Pancreas (tissue), 10 donors: ENCODE measurements at places on chromosomes 7 and 10. TPM values are rescaled to one million over a fixed set of nuclear protein-coding genes. Genes with fewer than 3 reads are reported as not detected.
A peak's percentile ranks its signal among the peaks of the same experiment; 100 is the strongest.

GRCh38 chr7:97732565-97733275, 834 bp downstream of the TAC1 start:
- H3K4me1 ChIP-seq, result no peaks in the 10 kb centered on the region
- H3K27ac ChIP-seq, result no peak overlapping the region
- DNase-seq, result no peak
- no peak overlapping the region for H3K4me3 ChIP-seq
- peaks cover 5% of the 10 kb centered on the region for H3K27me3 ChIP-seq

GRCh38 chr7:144908324-144908723, 72.5 kb upstream of the TPK1 start:
- H3K27ac ChIP-seq, result no peak overlapping the region
- no peak for DNase-seq
- no peaks in the 10 kb centered on the region for H3K4me1 ChIP-seq

Gene ASB13
- 12.8 TPM for total RNA-seq

- no peak for DNase-seq
- no peak overlapping the region for H3K4me3 ChIP-seq
- no peaks in the 10 kb centered on the region for H3K36me3 ChIP-seq
- H3K27me3 ChIP-seq, result peaks cover 4% of the 10 kb centered on the region
Measured at GRCh38 chr10:132886211-132887099, 55.9 kb downstream of the CFAP46 start.

DNA sequence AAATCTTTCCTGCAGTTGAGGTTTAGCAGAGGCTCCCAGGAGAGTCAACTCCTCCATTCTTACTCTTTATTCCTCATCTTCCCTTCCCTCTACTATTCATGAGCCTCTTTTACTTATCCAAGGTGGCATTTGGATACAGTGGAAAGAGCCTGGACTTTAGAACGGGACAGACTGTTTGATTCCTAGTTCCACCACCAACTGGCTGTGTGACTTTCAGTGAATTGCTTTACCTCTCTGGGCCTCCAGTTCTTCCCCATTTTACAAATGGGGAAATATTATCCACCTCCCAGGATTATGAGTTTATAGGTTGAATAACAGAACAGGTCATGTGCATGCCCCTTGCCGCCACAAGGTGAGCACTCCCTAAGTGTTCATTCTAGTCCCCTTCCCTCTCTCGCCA, 49.9 kb downstream of the ZNF503 start:
- H3K27me3 ChIP-seq, result no peaks in the 10 kb centered on the region
- no peaks in the 10 kb centered on the region for H3K4me1 ChIP-seq
- no peak overlapping the region for H3K4me3 ChIP-seq
- no peak for DNase-seq

Gene ADAMTS14
- total RNA-seq, result 0.09 TPM

GRCh38 chr10:86857128-86857721, 100.2 kb downstream of the MMRN2 start:
- no peak overlapping the region for H3K27ac ChIP-seq
- H3K27me3 ChIP-seq, result no peaks in the 10 kb centered on the region
- H3K36me3 ChIP-seq, result no peaks in the 10 kb centered on the region
- no peaks in the 10 kb centered on the region for H3K4me1 ChIP-seq
- no peak for DNase-seq
- H3K4me3 ChIP-seq, result no peak overlapping the region

DNA sequence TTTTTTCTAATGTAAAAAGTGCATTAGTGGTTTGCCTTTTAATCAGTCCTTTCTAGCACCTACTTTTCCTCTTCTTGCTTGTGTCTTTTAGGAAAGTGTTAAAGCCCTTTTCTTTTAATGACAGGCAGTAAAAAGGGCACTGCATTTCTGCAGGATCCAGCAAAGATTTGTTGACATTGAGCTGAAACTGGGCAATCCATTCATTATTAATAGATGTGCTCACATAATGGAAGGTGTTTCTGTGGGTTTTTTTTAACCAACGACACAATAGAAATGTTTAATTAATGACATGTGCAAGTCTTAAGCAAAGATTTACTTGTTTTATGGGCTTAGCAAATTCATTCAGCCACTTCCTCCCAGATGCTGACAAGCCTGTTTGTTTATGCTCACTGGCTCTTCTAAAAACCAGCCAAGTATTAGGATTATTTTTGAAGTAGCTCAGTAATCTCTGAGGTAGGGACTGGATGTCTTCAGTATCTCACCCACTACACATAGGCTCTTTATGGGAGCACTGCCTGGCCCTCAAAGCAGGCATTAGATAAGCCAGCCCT, 1201.1 kb downstream of the SORCS1 start:
- no peaks in the 10 kb centered on the region for H3K4me1 ChIP-seq
- DNase-seq, result no peak
- no peaks in the 10 kb centered on the region for H3K27me3 ChIP-seq
- no peak overlapping the region for H3K27ac ChIP-seq
- no peaks in the 10 kb centered on the region for H3K36me3 ChIP-seq

Gene FBXW4
- 35.5 TPM for total RNA-seq

DNA sequence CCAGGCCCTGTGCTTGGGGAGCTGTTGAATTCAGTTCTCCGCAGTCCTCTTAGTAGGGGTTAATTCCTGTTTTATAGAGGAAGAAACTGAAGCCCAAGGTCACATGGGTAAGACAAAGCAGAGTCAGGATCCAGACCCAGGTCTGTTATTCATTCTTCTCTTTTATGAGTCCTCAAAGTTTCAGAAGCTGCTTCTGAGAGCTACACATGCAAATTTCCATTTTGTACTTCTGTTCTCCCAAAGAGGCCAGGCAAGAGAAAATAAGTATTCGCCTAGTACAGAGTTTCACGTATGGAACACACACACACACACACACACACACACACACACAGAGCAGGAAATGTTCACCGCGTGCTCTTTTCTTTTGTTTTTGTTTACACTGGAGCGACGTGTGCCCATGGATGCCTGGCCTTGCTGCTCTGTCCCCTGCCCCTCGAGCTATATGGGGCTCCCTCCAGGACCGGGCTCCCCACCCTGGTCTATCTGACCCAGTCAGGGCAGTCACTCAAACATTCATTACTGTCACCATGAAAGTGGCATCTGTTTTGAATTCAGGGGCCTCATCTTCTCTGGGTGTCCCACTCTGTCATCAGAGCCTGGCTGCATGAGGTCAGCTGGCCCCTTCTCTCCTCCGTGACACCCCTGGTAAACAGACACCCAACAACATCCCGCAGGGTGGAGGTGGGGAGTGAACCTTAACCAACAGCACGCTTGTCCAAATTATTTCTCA, 84.4 kb downstream of the TNS3 start:
- peaks cover 24% of the 10 kb centered on the region for H3K4me1 ChIP-seq
- no peak overlapping the region for H3K27ac ChIP-seq
- DNase-seq, result peak; percentile 54
- no peaks in the 10 kb centered on the region for H3K27me3 ChIP-seq
- no peaks in the 10 kb centered on the region for H3K36me3 ChIP-seq

DNA sequence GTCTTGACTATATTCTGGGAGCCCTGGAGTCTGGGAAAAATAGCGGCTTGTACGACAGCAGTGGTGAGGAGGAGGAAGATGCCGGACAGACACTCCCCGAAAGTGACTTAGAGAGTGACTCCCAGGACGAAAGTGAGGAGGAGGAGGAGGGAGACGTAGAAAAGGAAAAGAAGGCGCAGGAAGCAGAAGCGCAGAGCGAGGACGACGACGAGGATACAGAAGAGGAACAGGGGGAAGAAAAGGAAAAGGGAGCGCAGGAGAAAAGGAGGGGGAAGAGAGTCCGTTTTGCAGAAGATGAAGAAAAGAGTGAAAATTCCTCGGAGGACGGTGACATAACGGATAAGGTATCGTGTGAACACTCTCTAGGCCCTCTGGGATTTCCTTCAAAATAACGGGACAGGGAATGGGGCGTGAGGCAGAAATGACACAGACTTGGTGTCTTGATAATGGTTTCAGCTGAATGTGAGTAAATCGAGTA, 908 bp downstream of the NOM1 start:
- peak overlapping the region; percentile 95 for H3K4me3 ChIP-seq
- no peak overlapping the region for H3K27ac ChIP-seq
- H3K36me3 ChIP-seq, result peaks cover 11% of the 10 kb centered on the region
- no peak for DNase-seq

DNA sequence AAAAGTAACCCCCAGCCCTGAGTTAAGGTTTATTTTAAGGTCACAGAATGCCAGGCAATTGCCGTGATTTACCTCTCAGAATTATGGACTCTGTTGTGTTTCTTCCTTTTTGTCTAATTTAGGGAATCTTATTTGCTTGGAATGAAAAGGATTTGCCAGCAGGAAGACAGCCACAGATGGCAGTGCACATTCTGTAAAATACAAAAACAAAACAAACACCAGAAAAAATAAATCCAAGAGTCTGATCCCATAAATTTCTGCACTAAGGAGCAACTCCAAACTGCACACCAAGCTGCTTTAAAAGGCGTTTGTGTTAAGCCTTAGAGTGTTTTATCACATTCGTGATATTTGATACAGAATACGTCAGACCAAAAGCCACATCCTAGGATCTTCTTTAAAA, 199.0 kb upstream of the C7orf33 start:
- no peaks in the 10 kb centered on the region for H3K27me3 ChIP-seq
- no peaks in the 10 kb centered on the region for H3K36me3 ChIP-seq
- H3K4me3 ChIP-seq, result no peak overlapping the region
- no peaks in the 10 kb centered on the region for H3K4me1 ChIP-seq
- no peak overlapping the region for H3K27ac ChIP-seq
- no peak for DNase-seq

Gene FAM200A
- total RNA-seq, result 2.0 TPM

Gene GNB2
- total RNA-seq, result 106 TPM

GRCh38 chr10:37865957-37866803, 8.8 kb upstream of the ZNF248 start:
- H3K4me1 ChIP-seq, result no peaks in the 10 kb centered on the region
- no peaks in the 10 kb centered on the region for H3K36me3 ChIP-seq
- DNase-seq, result no peak
- H3K4me3 ChIP-seq, result no peak overlapping the region

DNA sequence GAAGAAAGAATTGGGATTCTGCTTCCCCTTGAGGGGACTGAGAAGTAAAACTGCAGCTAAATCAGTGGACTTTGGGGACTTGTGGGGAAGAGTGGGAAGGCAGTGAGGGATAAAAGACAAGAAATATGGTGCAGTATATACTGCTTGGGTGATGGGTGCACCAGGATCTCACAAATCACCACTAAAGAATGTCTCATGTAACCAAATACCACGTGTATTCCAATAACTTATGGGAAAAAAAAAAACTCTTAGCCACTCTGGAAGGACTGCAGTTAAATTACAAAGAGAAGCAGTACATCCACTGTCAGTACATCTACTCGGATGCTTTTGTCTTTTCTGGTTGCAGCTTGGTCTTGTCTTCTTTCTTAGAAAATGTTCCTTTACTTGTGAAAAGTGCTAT, 27.4 kb upstream of the GOT1 start:
- H3K27ac ChIP-seq, result no peak overlapping the region
- no peaks in the 10 kb centered on the region for H3K4me1 ChIP-seq
- no peaks in the 10 kb centered on the region for H3K36me3 ChIP-seq
- H3K27me3 ChIP-seq, result no peaks in the 10 kb centered on the region
- no peak overlapping the region for H3K4me3 ChIP-seq

DNA sequence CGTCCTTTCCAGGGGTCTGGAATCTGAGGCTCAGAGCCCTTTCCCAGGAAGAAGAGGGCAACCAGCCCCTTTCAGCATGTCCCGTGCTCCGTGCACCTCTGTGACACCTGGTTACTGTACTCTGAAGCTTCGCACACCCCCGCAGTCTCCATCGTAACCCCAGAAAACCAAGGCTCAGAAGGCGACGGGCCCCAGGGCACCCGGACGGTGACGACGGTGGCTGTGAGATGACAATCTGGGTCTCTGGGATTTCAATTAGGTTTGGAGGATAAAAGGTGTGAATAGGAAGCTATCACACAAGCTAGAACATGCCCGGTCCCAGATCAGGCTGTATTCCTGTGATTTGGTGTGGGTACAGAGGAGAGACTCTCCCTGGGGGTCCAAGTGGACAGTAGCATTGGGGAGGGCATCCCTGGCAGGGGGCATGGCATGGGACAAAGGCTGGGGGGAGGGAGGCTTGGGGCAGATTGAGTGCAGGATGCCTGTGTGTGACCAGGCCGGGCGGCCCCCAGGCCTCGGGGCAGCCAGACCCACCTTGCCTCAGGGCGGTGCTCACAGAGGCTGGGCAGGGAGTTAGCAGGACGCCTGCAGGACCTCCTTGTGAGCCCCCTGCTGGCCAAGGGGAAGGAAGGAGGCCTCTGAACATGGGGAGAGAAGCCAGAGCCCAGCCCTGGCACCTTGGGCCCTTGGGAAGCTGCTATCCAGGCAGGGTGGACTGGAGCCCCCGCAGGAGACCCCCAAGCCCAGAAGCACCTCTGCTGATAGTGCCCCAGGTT, 23.4 kb upstream of the PSMG3 start:
- no peak overlapping the region for H3K4me3 ChIP-seq
- no peaks in the 10 kb centered on the region for H3K4me1 ChIP-seq

DNA sequence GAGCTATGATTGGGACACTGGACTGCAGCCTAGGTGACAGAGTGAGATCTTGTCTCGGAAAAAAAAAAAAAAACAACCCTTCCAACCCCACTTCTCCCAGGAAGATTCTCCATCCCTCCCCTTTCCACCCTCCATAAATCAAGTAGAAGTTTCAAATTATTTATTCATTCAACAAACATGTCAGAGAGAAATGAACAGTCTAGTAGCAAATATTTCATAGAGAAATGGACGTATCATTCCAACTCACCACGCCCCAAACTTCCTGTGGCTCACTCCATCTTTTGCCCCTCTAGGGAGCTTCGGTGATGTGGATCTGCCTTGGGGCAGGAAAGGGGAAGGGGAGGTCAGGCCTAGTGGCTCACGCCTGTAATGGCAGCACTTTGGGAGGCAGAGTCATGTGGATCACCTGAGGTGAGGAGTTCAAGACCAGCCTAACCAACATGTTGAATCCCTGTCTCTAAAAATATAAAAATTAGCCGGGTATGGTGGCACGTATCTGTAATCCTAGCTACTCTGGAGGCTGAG, 638 bp upstream of the TRAPPC14 start:
- no peaks in the 10 kb centered on the region for H3K27me3 ChIP-seq
- peak overlapping the region; percentile 95 for H3K4me3 ChIP-seq
- H3K4me1 ChIP-seq, result no peaks in the 10 kb centered on the region
- no peaks in the 10 kb centered on the region for H3K36me3 ChIP-seq
- no peak for DNase-seq

DNA sequence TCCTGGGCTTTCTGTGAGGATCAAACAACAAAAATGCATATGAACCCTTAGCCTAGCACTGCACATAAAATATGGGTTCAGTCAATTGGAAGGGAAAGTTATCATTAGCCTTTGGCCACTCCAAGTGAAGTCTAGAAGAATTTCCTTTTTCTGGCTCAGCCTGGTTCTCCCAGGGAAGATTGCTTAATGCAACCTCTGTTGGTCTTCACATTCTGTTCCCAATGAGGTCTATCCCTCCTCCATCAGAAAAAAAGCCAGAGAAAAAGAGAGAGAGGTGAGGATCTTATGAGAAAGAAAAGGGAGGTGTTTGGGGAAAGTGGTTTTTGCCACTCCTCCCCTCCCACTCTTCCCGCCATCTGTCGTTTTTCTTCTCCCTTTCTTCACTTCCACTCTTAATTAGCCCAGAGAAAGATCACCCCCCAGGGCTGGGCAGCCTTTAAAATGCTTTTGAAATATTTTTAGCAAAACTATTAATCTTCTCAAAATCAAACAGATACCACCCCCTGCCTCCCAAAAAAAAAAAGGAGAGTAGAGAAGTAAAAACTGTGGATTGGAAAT, 31.1 kb downstream of the CPVL start:
- no peaks in the 10 kb centered on the region for H3K27me3 ChIP-seq
- no peaks in the 10 kb centered on the region for H3K36me3 ChIP-seq
- H3K4me3 ChIP-seq, result no peak overlapping the region
- DNase-seq, result no peak
- no peak overlapping the region for H3K27ac ChIP-seq

- H3K27ac ChIP-seq, result no peak overlapping the region
- no peaks in the 10 kb centered on the region for H3K27me3 ChIP-seq
- no peak for DNase-seq
- H3K36me3 ChIP-seq, result no peaks in the 10 kb centered on the region
Measured at GRCh38 chr10:28891058-28891713, 213.9 kb downstream of the BAMBI start.
